Activated CD4-positive, alpha-beta T cell treated with anti-CD3 and anti-CD28 coated beads, Interleukin-2, amount 10 ng/mL, durations not matched to agents 7 days and 5 days (primary cell): ENCODE measurements at places on chromosomes 4 and X. TPM values are rescaled to one million over a fixed set of nuclear protein-coding genes. Genes with fewer than 3 reads are reported as not detected.

DNA sequence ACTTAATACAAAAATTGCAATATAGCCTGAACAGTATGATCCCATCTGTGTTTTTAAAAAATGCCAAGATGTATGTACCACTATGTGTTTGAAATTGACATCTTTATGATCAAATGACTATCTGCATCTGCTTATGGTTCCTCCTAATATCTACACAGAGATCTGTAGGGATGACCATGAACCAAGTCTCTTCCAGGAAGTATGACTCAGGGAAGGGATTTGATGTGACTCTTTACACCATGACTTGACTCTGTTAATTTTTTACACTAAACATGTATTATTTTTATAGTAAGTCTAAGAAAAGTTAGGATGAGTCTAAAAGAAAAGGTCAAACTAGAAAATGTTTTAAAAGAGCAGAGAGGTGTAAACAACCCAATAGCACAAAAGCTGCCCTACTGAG lies 164.0 kb downstream of the SH3KBP1 start:
- peaks cover 15% of the 10 kb centered on the region for H3K36me3 ChIP-seq
- DNase-seq, result no peak
- H3K4me1 ChIP-seq, result peaks cover 31% of the 10 kb centered on the region
- H3K4me3 ChIP-seq, result no peak overlapping the region
- no peak overlapping the region for H3K27ac ChIP-seq
- H3K27me3 ChIP-seq, result no peaks in the 10 kb centered on the region

- DNase-seq, result no peak
- H3K4me1 ChIP-seq, result no peaks in the 10 kb centered on the region
- H3K27ac ChIP-seq, result no peak overlapping the region
- no peaks in the 10 kb centered on the region for H3K36me3 ChIP-seq
Measured at GRCh38 chr4:41633321-41633720, 95.4 kb downstream of the LIMCH1 start.

- H3K4me3 ChIP-seq, result no peak overlapping the region
- no peaks in the 10 kb centered on the region for H3K27me3 ChIP-seq
- peaks cover 3% of the 10 kb centered on the region for H3K4me1 ChIP-seq
- no peak overlapping the region for H3K27ac ChIP-seq
Measured at GRCh38 chrX:68897118-68897945, 68.5 kb downstream of the EFNB1 start.

DNA sequence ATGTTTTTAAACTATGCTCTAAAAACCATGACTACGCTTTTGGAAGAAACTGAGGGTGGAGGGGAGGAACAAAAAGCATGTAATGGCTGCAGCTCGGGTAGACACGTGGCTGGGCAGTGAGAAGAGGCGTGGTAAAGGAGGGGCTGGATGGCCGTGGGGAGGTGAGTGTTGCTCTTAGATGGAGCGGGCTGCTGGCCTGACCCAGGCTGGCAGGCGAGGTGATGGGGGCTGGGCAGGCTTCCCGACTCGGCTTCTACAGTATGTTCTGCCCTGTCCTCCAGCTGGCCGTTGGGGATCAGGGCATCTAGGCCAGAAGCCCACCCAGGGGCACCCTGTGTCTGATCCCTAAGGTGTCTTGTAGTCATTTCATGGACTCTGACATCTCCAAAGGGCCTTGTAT lies 60.7 kb downstream of the EFHC2 start:
- H3K4me1 ChIP-seq, result no peaks in the 10 kb centered on the region
- no peaks in the 10 kb centered on the region for H3K36me3 ChIP-seq
- H3K4me3 ChIP-seq, result no peak overlapping the region
- no peak for DNase-seq
- H3K27ac ChIP-seq, result no peak overlapping the region

GRCh38 chrX:19670854-19671620 lies 155.7 kb upstream of the MAP3K15 start:
- H3K27me3 ChIP-seq, result no peaks in the 10 kb centered on the region
- DNase-seq, result no peak
- peaks cover 31% of the 10 kb centered on the region for H3K4me1 ChIP-seq
- H3K36me3 ChIP-seq, result peaks cover 31% of the 10 kb centered on the region

VSIG4 gene
- total RNA-seq, result not detected

DNA sequence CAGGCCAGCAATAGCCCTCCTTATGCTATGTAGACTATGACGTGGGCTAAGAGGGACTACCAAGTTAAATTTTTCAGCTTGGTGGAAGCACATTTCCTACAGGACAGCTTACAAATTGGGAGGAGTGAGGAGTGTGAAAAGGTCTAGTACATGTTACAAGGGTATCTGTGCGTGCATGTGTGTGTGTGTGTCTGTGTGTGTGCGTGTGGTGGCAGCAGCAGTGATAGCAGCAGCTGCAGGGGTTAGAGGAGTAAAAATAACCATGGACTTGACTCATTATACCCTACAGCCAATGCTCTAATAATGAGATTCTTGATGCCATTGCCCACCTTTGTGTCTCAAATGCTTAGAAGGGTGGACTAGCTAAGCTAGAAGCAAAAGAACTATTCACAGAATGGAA lies 88.6 kb downstream of the SLC9A7 start:
- H3K27me3 ChIP-seq, result no peaks in the 10 kb centered on the region
- DNase-seq, result no peak
- peaks cover 5% of the 10 kb centered on the region for H3K4me1 ChIP-seq
- H3K4me3 ChIP-seq, result no peak overlapping the region
- H3K36me3 ChIP-seq, result peaks cover 1% of the 10 kb centered on the region
- no peak overlapping the region for H3K27ac ChIP-seq

DNA sequence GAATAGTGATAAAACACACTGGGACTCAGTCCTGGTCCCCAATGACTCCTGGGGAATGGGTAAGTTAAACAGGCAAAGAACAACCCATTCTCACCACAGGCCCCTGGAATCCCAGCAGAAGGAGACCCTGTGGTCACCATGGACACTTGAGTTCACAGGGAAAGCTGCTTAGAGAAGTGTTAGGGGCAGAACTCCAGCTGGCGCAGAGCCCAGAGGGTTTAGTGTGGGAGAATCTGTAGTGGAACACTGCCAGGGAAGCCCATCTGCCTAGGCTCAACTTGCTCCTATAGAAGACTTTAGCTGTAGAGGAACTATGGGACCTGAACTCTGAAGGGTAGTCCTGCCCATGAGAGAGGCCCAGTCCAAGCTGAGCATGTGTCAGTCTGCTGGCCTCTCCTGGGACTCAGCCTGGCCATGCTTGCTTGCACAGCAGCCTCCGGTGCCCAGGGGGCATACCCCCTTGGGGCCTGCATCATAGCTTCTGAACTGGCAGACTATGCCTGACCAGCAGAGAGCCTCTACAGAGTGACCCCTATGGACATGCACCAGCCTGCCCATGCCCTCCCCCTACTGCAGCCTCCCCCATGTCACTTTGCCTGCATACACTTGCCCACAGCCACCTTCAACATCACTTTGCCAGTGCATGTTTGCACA lies 343.5 kb downstream of the IDS start:
- no peak overlapping the region for H3K4me3 ChIP-seq
- no peak for DNase-seq
- H3K4me1 ChIP-seq, result no peaks in the 10 kb centered on the region
- peaks cover 6% of the 10 kb centered on the region for H3K27me3 ChIP-seq
- H3K27ac ChIP-seq, result no peak overlapping the region
- H3K36me3 ChIP-seq, result no peaks in the 10 kb centered on the region

- no peak overlapping the region for H3K27ac ChIP-seq
- no peak for DNase-seq
- H3K36me3 ChIP-seq, result peaks cover 8% of the 10 kb centered on the region
- H3K4me3 ChIP-seq, result no peak overlapping the region
- H3K4me1 ChIP-seq, result peaks cover 45% of the 10 kb centered on the region
Measured at GRCh38 chr4:98519268-98519977, 139.0 kb downstream of the TSPAN5 start.

GRCh38 chr4:128287141-128287870 lies at the start of gene PGRMC2:
Gene PGRMC2 (minus strand): TSS chr4:128287813. CDS start chr4:128287790, 23 bp downstream.
- H3K4me1 ChIP-seq, result peaks cover 44% of the 10 kb centered on the region
- no peaks in the 10 kb centered on the region for H3K27me3 ChIP-seq
- H3K4me3 ChIP-seq, result peak within 1 kb of the TSS; percentile 98
- H3K36me3 ChIP-seq, result peaks cover 16% of the 10 kb centered on the region
- peak within 1 kb of the TSS; percentile 88 for H3K27ac ChIP-seq

- no peak for DNase-seq
- H3K36me3 ChIP-seq, result peaks cover 41% of the 10 kb centered on the region
- no peak overlapping the region for H3K4me3 ChIP-seq
- H3K4me1 ChIP-seq, result peaks cover 64% of the 10 kb centered on the region
- H3K27me3 ChIP-seq, result no peaks in the 10 kb centered on the region
- no peak overlapping the region for H3K27ac ChIP-seq
Measured at GRCh38 chrX:47646636-47647035, 3.7 kb downstream of the ELK1 start.

DMP1 gene
- not detected for total RNA-seq

DNA sequence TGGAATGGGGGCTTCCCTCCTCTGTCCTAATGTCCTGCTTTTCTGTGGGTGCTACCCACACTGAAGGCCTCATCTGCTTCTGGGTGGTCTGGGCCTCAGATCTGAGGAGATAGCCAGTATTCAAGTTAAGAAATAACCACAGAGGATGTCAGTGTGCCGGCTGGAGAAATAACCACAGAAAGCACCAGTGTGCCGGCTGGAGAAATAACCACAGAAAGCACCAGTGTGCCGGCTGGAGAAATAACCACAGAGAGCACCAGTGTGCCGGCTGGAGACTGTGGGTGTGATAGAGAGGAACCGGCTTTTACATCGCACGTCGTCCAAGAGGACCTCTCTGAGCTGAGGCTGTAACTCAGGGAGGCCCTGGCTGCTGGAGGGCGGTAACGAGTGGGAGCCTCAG lies 65.7 kb upstream of the PSAPL1 start:
- no peaks in the 10 kb centered on the region for H3K36me3 ChIP-seq
- no peaks in the 10 kb centered on the region for H3K27me3 ChIP-seq
- no peak for DNase-seq
- no peak overlapping the region for H3K27ac ChIP-seq

DNA sequence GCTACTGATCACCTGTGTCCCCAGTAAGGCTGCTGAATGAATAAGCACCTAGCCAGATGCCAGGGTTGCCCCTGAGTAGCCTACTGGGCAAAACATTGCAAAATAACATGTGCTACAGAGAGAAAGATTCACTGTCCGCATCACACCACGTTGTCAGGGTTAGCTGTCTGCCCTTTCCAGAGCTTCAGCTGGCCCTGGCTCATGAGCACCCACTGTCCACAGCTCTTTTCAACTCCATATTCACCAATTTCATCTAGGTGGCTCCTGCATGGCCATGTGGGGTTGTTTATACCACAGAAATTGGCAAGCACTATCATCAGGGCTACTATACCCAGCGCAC lies 227.7 kb upstream of the PSAPL1 start:
- no peaks in the 10 kb centered on the region for H3K4me1 ChIP-seq
- no peak overlapping the region for H3K27ac ChIP-seq
- no peak overlapping the region for H3K4me3 ChIP-seq

- no peaks in the 10 kb centered on the region for H3K36me3 ChIP-seq
- H3K27me3 ChIP-seq, result peaks cover 3% of the 10 kb centered on the region
- H3K27ac ChIP-seq, result no peak overlapping the region
- no peak for DNase-seq
- H3K4me1 ChIP-seq, result no peaks in the 10 kb centered on the region
Measured at GRCh38 chrX:150906694-150907093, 8.2 kb upstream of the CD99L2 start.

GRCh38 chr4:101288365-101289145 lies 58.8 kb downstream of the PPP3CA start:
- no peaks in the 10 kb centered on the region for H3K27me3 ChIP-seq
- no peak overlapping the region for H3K27ac ChIP-seq
- peaks cover 2% of the 10 kb centered on the region for H3K36me3 ChIP-seq
- peaks cover 8% of the 10 kb centered on the region for H3K4me1 ChIP-seq

- no peak for DNase-seq
- no peaks in the 10 kb centered on the region for H3K4me1 ChIP-seq
- no peaks in the 10 kb centered on the region for H3K36me3 ChIP-seq
- no peaks in the 10 kb centered on the region for H3K27me3 ChIP-seq
- H3K4me3 ChIP-seq, result no peak overlapping the region
Measured at GRCh38 chr4:71830497-71831190, 46.8 kb upstream of the GC start.

PIN4 gene
- total RNA-seq, result 5.1 TPM

GRCh38 chr4:1685235-1686150 lies 1.4 kb upstream of the FAM53A start:
- H3K27ac ChIP-seq, result no peak overlapping the region
- H3K4me3 ChIP-seq, result no peak overlapping the region
- DNase-seq, result no peak
- peaks cover 5% of the 10 kb centered on the region for H3K27me3 ChIP-seq
- peaks cover 12% of the 10 kb centered on the region for H3K4me1 ChIP-seq

DNA sequence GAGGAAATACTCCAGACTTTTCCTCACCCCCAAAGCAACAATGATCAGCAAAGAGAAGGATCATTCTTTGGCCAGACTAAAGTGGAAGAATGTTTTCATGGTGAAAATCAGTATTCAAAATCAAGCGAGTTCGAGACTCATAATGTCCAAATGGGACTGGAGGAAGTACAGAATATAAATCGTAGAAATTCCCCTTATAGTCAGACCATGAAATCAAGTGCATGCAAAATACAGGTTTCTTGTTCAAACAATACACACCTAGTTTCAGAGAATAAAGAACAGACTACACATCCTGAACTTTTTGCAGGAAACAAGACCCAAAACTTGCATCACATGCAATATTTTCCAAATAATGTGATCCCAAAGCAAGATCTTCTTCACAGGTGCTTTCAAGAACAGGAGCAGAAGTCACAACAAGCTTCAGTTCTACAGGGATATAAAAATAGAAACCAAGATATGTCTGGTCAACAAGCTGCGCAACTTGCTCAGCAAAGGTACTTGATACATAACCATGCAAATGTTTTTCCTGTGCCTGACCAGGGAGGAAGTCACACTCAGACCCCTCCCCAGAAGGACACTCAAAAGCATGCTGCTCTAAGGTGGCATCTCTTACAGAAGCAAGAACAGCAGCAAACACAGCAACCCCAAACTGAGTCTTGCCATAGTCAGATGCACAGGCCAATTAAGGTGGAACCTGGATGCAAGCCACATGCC lies 89.7 kb downstream of the TET2 start:
- no peaks in the 10 kb centered on the region for H3K27me3 ChIP-seq
- peaks cover 12% of the 10 kb centered on the region for H3K4me1 ChIP-seq
- H3K36me3 ChIP-seq, result peaks cover 53% of the 10 kb centered on the region
- no peak overlapping the region for H3K4me3 ChIP-seq

GRCh38 chrX:66008328-66008970 lies 31.4 kb downstream of the VSIG4 start:
- no peak for DNase-seq
- no peaks in the 10 kb centered on the region for H3K27me3 ChIP-seq
- no peak overlapping the region for H3K4me3 ChIP-seq
- no peak overlapping the region for H3K27ac ChIP-seq
- peaks cover 21% of the 10 kb centered on the region for H3K36me3 ChIP-seq

DNA sequence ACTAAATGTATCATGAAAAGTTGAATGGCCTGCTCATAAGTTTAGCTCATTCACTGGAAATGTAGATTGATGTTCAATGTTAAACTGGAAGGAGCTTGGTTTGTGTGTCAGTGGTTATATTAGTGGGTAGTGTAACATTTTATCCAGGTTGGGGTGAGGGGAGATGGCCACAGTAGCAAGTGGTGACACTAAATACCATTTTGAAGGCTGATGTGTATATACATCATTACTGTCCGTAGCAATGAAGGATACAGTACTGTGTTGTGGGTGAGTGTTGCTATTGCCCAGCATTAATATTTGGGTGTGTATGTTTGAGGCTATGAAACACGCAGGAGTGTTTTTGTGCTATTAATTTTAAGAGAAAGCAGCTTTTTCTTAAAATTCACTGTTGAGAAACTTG lies 6.3 kb downstream of the HMGB3 start:
- peaks cover 13% of the 10 kb centered on the region for H3K36me3 ChIP-seq
- peaks cover 9% of the 10 kb centered on the region for H3K4me1 ChIP-seq
- peaks cover 3% of the 10 kb centered on the region for H3K27me3 ChIP-seq
- no peak for DNase-seq
- H3K4me3 ChIP-seq, result no peak overlapping the region
